OCI-M1 (cell line): ENCODE measurements at places on chromosomes 6 and 20.

DNA sequence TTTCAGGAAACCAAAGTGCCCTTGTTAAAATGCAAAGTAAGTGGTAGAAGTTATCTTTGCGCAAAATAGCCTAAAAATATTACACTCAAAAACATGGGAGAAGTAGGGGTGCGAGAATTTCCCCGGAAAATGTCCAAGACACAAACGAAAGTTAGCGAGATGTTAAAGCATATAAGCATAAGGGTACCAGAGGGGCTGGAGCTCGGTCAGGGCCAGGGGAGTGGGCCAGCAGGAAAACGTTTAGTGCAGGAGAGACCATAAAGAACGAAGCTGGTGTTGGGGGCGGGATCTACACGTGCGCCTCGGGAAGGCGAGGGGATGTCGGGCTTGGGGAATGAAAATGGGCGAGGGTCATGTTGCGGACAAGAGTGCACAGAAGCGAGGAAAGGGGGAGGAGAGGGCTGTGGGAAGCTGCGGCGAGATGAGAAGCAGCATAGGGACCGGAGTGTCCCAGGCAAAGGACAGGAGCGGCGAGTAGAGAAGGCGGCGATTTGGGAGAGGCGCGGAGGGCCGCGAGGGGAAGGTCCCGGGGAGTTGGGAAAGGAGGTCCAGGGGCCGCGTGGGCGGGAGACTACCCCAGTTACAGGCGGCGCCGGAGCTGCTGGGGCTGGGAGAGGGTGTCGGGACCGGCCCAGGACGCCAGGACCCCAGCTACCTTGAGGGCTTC, 600 bp downstream of the XPO5 start:
- peak; percentile 72 for DNase-seq

- no peak for DNase-seq
Observed at GRCh38 chr6:156336089-156336488, 441.1 kb upstream of the ARID1B start.

DNA sequence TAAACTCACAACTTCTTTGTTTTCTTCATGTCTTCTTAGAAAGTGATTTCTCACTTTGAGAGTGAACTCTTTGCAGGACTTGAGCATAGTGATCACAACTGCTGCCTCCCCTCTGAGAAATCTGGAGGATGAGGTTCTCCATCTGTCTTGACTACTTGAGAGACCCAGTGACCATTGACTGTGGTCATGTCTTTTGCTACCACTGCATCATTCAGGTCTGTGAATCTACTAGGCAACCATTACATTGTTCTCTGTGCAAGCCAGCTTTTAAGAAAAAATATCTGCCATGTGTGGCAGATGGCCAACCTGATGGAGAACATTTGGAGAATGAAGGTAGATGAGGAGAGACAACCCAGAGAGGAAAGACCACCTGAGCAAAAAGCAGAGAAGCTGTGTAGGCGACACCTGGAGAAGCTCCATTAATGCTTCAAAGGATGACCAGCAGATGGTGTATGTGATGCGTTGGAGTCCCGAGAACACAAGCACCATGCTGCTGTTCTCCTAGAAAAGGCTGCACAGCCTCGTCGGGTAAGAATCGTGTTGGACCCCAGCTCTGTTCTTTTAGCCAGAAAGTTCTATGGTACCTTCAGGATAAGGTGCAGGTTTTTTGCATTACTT, 25.1 kb upstream of the TRIM26 start:
- DNase-seq: peak; percentile 60

DNA sequence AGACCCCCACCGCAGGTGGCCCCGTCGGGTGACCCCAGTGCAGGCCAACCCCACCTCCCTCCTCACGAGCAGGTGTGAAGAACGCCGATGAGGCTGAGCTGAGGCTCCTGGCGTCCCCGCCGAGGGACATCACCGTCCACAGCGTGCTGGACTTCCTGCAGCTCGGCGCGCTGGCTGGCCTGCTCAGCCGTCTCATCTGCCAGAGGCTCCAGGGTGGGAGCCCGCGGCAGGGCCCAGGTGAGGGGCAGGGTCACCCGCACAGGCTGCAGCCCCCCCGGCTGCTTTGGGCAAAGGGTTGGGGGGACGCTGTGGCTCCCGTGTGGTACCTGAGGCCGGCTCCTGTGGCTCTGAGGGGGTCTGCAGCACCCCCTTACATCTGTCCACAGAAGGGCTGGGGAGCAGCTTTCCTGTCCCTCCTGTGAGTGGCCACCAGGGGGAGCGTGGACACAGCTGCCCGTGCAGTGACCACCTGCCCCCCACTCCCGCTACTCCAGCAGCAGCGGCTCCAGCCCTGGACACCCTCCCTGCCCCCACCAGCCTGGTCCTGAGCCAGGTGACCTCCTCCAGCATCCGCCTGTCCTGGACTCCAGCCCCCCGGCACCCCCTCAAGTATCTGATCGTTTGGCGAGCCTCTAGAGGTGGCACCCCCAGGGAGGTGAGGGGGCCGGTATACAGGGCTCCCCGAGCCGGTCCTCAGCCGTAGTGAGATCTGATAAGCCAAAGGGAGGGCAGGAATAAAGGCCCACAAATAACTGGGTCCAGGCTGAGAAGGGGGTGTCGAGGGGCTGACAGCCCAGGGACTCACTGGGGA, 16.5 kb downstream of the COL20A1 start:
- peak; percentile 34 for DNase-seq

DNA sequence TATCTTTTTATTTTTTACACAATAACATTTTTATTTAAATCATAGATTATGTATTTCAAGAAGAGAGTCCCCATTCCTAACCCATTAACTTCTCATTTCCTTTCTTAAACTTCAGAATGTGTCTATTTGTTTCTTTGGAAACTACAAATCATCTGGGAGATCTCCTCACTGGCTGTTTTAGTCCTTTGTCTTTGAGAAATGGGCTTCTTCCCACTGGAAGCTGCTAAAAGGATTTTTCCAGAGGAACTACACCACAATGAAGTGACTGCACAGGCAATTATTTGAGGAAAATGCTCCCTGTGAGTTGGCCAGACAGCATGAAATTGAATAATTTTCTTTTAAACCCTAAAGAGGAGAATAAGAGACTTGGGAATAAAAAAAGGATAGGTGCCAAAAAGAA, 119.1 kb downstream of the TENT5A start:
- DNase-seq: no peak

GRCh38 chr20:61753316-61753942, 312.3 kb downstream of the TAF4 start:
- no peak for DNase-seq

- peak; percentile 13 for DNase-seq
Observed at GRCh38 chr6:90631046-90631445, 44.2 kb upstream of the MAP3K7 start.

GRCh38 chr6:167793421-167793820, 33.3 kb upstream of the AFDN start:
- no peak for DNase-seq

DNA sequence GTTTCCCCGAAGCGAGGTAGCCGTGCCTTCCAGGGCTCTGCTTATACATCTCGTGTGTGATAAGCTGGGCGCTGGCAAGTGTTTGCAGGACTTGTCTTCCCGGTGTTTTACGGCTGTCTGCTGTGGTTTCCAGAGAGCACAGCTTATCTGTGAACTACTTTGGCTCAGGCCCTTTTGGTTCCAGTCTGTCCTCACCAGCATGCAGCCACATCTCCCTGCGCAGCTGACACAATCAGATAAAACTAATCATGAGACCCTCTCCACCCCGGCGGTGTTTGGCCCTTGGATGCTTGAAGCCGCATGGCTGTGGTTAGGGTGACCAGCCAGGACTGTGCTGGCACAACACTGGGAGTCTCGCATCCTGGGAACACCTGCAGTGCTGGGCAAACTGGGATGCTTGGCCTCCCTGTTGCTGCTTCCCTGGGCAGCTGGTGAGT, 241.8 kb upstream of the FOXQ1 start:
- DNase-seq: peak; percentile 93

DNA sequence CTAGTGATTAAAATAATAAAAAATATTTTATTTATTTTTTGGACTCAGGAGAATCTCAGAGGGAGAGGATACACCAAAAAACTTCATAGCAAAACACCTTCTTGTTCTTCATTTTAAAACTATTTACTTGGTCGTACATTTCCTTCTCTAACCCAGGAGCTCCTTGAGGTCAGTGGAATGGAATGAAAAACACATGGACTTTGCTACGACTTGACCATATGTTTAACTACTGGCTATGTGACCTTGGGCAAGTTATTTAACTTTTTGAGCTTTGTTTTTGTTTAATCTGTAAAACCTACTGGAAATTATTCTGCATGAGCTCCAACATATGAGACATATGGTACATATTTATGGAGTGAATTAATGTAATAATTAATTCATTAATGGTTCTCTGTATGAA, 1005.5 kb upstream of the CITED2 start:
- DNase-seq: no peak

DNA sequence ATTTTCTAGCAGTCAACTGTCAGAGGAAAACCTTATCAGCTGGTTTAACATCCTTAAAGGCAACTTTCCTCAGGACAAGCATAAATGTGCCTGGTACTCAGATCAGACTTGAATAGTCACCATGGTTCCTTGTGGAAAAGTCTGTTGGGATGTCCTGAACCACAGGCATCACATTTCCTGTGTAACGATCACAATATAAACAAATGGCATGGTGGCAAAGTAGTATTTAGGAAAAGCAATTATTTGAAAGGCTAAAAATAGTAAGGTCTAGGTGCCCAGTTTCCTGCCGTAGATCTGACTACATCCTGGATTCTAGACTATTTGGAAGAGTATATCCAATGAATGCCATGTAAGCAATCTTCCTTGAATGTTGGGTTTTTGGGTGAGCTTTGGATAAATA, 271.9 kb upstream of the AGPAT4 start:
- DNase-seq: no peak

DNA sequence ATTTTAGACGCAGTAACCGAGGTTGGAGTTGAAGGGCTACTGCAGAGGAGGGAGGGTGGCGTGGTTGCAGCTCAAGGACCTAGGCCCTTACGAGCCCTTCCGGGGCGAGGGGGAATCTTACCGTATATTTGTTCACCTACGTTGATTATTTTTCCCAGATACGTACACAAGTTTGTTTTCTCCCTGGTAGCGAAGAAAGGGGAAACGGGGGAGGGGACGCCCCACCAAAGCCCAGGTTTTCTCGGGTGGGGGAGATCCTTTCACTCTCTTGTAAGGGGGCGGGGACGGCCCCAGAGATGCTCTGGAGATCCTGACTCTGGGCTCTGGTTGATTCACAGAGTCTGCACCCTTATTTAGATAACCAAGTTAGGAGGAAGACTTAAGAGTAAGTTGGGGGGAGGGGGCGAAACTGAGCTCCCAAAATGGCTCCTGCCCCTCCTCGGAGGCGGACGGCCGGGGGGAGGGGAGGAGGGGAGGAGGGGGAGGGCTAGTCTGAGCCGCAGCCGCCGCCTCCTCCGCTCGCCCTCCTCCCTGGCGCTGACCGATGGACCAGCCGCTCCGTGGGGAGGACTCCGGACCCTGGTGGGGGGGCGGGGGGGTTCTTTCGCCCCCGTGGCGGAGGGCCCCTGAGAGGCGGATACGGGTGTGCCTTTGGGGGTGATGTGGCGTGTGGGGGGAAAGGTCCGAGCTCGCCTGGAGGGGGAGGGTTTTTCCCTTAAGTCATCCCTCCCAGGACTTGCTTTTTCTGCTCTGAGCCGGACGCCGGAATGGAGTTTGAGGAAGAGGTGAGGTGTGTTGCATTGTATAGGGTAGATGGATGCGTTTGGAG, 2.2 kb downstream of the BRD2 start:
- peak; percentile 96 for DNase-seq

DNA sequence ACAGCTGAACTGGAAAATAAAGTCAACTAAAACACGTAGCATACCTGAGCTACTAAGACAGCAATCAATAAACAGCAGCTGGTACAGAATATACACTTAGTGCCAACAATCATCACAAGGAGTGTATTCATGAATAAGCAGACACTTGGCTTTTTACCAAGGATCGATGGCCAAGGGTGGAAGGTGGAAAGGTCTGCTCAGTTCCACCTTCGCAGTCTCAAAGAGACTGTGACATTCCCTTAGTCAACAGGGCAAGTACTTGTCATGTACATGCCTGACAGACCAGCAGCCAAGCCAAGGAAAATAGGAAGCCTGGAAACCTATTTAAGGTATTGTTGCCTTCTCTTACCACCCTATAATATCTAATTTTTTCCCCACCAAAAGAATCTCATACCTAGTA, 21.4 kb downstream of the HBS1L start:
- DNase-seq: no peak

DNA sequence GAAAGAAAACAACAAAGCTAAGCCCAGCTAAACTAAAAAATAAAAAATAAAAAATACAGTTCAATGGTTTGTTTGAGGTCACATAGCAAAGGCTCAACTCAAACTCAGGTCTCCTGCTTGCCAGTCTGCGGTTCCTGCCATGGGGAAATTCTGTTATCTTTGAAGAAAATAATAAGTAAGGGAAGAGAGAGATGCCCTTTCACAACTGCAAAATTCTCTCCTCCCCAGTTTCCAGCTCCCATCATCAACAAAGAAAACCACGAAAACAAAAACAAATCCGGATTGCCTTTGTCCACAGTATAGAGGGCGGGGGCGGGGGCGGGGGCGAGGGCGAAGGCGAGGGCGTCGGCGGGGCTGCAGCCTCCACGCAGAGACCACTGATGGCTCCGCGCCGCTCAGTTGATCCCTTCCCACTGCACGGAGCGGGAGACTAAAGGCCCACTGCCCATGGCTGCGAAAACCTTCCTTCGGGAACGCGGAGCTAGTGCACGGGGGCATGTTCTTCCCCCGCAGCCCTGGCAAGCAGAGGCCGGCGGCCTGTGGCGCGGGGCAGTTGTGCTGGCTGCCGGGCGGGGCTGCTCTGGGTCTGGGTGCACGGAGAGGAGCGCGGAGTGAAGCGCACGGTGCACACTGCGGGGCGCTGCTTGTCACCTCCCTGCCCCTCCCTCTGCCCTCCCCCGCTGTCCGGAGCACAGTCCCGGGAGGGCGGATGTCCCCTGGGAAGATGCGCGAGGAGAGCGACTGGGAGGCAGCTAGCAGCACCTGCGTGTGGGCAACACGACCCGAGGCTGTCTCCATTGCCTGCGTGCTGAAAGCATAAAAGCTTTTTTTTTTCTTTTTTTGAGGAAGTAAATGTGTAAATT, 54.1 kb upstream of the TPD52L1 start:
- peak; percentile 71 for DNase-seq

GRCh38 chr6:135018052-135018451, 36.6 kb downstream of the HBS1L start:
- no peak for DNase-seq

- no peak for DNase-seq
Observed at GRCh38 chr20:44287272-44288097, 23.5 kb downstream of the FITM2 start.

- DNase-seq: no peak
Observed at GRCh38 chr6:115976321-115976870, 84.3 kb downstream of the FRK start.

- no peak for DNase-seq
Observed at GRCh38 chr20:49288784-49289696, 11.2 kb upstream of the ZNFX1 start.

- no peak for DNase-seq
Observed at GRCh38 chr20:41447006-41447405, 80.4 kb upstream of the EMILIN3 start.

GRCh38 chr6:35640017-35640664, 48.6 kb downstream of the FKBP5 start:
- DNase-seq: no peak

- no peak for DNase-seq
Observed at GRCh38 chr6:7691675-7692452, 34.0 kb upstream of the BMP6 start.

GRCh38 chr6:63635215-63635587, 401 bp upstream of the PHF3 start:
- peak; percentile 74 for DNase-seq

- DNase-seq: peak; percentile 81
Observed at GRCh38 chr6:10759312-10759839, 11.8 kb downstream of the TMEM14B start.

- DNase-seq: no peak
Observed at GRCh38 chr6:15296249-15296648, 50.4 kb downstream of the JARID2 start.

- DNase-seq: peak; percentile 92
Observed at GRCh38 chr6:15400572-15401004, 154.7 kb downstream of the JARID2 start.
